Subcutaneous adipose tissue (tissue), 4 donors: ENCODE measurements at places on chromosomes 7 and 10. TPM values are rescaled to one million over a fixed set of nuclear protein-coding genes. Genes with fewer than 3 reads are reported as not detected.

ITPRIP gene
- total RNA-seq, result 22.5 TPM

CYP2C18 gene
- not detected for total RNA-seq

PAX2 gene
- not detected for total RNA-seq

FAM25A gene
- total RNA-seq, result not detected

RAB19 gene
- total RNA-seq, result not detected

SLC13A1 gene
- total RNA-seq, result not detected

TWIST1 gene
- total RNA-seq, result 52.0 TPM

SUN3 gene
- total RNA-seq, result not detected

NAT16 gene
- total RNA-seq, result not detected

GIMAP4 gene
- total RNA-seq, result 69.1 TPM

PLXNA4 gene
- 112 TPM for total RNA-seq

MORN4 gene
- total RNA-seq, result 1.1 TPM
